Vagina (tissue), 2 donors: ENCODE measurements at places on chromosomes 4 and X.

DNA sequence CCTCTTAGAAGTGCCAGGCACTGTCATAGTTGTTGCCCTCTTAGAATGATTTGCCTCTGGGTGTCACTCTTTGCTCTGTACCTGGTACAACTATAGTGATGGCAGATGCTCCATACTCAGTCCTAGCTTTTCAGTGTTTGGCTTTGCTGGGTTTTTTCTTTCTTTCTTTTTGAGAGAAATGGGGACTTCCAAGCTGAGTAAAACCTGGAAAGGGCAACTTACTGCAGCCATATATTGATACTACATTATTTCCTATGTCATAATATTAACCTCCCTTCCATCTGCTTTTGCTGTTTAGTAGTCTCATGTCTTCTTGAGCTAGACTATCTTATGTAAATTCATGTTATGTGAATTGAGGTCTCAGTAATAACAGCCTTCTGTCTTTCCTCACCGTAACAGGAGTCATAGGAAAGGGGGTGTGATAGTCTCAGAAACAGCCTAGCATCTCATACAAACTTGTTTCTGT is 49.0 kb downstream of the NIPAL1 start:
- no peak for DNase-seq

- DNase-seq = no peak
These were observed 650.6 kb downstream of the PCDH18 start for GRCh38 chr4:136881666-136882065.

DNA sequence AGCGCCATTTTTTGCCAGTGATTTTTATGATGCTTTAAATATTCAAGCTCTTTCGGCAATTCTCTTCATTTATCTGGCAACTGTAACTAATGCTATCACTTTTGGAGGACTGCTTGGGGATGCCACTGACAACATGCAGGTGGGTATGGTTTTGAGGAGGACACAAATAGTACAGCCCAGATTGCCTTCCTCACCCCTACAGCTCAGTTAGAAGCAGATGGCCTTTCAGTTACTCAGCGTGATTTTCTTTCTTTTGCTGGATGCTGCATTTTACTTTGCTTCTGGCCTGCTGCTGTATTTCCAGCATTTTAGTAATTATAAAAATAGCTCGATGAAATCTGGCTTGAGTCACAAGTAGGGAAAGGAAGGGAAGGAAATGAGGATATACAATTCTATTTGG is 114.7 kb downstream of the SLC4A4 start:
- no peak for DNase-seq

DNA sequence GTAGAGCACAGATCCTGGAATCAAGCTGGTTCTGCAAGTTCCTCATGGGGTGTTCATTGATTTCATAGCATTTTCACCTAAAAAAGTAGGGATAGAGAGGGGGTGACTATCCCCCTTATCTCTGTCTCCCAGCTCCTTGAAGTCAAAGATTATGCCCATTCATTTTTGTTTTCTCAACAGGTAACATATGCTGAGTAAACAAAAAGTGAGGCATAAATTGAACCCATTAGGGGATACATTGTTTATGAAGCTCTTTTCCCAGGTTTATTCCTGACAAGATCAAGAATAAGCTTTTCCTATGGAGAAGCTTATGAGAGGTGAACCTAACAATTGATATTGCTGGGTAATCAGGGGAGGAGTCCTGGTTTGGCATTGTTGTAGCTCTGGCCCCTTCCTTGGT is 9.2 kb upstream of the ANAPC4 start:
- DNase-seq = no peak

GRCh38 chrX:100994352-100995281 is 25.1 kb downstream of the ARL13A start:
- no peak for DNase-seq

GRCh38 chr4:38210396-38211114 is 250.4 kb downstream of the PTTG2 start:
- no peak for DNase-seq

- no peak for DNase-seq
These were observed 327.1 kb downstream of the PAPSS1 start for GRCh38 chr4:107392951-107393350.

DNA sequence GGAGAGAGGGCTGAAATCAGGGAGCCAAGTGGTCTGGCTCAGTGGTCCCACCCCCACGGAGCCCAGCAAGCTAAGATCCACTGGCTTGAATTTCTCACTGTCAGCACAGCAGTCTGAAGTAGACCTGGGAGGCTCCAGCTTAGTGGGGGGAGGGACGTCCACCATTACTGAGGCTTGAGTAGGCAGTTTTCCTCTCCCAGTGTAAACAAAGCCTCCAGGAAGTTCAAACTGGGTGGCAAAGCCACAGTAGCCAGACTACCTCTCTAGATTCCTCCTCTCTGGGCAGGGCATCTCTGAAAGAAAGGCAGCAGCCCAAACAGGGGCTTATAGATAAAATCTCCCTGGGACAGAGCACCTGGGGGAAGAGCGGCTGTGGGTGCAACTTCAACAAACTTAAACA is 88.1 kb downstream of the NPFFR2 start:
- no peak for DNase-seq

DNA sequence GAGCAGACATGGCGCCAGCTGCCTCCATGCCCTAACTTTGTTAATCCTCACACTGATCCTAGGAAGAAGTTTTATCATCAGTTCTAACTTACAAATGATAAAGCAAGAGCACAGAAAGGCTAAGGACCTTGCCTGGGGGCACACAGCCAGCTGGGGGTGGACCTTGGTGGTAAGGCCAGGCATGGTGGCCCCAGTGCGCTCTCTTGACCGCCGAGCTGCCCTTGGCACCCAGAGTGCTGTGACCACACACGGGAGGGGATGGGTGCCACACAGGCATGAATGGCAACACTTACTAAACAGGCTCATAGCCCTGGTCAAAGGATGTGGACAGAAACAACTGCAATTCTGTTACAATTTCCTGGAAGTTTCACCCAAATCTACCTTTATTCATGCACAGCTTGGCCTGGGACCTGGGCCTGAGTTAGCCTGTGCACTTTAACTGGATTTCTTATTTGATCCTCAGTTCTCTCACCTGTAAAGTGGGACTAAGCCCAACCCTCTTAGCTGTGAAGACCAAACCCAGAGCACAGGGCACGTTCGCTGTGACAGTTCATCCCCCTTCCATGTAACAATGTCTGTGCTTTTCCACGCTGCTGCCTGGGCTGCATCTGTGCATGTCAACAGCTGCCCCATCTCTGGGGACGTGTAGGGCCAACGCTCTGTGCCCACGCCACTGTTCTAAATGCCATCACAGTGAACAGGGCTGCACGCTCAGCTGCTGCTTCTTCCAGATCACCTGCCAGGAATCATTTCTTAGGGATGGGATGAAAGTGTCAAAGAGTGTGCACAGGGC is 44.8 kb downstream of the ACOX3 start:
- no peak for DNase-seq
